ENCODE measurements at places on chromosomes 1 and 21.

GRCh38 chr1:152613511-152613910 is at the start of gene LCE3B:
TSS of gene LCE3B (plus strand) at chr1:152613811. CDS start at chr1:152613811, 0 bp downstream.
- no peak for DNase-seq

DNA sequence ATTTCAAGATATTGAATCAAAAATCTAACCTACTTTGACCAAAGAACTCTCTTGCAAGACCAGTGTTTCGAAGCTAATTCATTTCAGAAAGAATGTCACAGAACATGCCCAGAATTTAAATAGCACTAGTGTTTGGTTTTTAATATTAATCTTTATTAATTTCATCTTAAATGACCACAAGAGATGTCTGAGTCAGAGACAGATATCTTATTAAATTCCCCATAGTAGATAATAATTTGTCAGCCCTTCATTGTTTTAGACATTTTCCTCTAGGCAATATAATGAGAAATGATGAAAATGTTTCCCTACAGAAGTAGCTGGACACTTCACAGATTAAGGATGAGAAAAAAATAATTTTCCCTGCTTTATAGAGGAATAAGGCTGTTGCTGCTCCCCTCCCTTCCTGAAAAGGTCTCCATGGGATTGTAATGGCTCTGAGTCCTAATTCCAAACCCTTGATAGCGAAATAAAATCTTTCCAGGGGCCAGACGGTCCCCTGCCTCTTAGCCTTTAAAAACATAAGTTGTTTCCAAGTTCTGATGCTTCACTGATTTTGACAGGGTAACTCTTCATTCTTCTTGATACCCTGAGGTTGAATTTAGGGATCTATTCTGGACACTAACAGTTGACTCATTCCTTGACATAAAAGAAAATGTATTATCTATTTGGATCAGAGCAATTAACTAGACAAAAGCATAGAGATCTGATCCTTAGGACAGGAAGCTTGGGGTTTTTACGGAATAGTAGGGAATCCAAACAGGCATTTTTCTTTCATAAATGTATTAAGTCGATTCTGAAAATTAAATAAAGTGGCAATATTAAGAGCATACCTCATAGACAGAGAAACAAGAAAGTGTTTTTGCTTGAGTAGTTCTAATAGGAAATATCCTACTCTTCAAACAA is 820.8 kb downstream of the BRINP3 start:
- no peak for DNase-seq

DNA sequence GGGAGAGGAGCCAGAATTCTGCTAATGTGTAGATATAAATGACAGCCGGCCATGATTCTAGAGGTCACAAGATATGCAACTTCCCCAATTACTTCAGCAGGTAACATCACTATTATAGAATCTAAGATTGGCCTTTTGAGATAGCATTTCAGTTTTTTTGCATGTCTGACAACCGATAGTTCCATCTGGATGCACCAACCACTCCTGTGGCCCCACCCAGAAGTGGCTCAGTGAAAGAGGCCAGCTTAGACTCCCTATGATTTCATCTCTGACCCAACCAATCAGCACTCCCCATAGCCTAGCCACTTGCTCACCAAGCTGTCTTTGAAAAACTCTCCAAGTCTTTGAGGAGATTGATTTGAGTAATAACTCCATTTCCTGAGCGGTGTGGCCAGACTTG is 30.3 kb upstream of the NUF2 start:
- no peak for DNase-seq

- no peak for DNase-seq
These were observed 464 bp downstream of the PARK7 start for GRCh38 chr1:7962014-7962335.

DNA sequence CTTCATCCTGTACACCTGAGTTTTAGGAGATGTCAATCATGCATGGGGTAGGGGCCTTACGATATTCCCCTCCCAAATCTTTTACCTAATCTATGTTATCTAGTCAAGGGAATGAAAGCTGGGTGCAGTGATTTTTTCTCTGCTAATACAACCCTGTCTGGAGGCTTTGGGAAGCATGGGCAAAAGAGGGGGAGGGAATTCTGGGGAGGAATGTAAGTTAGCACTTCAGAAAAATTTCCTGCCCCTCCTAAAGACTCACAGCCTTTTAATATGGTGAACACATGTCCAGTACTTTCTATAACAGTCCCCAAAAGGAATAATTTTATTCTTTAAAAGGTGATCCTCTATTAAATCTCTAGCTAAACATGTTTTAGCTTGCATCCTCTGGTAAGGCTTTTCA is 25.6 kb upstream of the PRELP start:
- no peak for DNase-seq

DNA sequence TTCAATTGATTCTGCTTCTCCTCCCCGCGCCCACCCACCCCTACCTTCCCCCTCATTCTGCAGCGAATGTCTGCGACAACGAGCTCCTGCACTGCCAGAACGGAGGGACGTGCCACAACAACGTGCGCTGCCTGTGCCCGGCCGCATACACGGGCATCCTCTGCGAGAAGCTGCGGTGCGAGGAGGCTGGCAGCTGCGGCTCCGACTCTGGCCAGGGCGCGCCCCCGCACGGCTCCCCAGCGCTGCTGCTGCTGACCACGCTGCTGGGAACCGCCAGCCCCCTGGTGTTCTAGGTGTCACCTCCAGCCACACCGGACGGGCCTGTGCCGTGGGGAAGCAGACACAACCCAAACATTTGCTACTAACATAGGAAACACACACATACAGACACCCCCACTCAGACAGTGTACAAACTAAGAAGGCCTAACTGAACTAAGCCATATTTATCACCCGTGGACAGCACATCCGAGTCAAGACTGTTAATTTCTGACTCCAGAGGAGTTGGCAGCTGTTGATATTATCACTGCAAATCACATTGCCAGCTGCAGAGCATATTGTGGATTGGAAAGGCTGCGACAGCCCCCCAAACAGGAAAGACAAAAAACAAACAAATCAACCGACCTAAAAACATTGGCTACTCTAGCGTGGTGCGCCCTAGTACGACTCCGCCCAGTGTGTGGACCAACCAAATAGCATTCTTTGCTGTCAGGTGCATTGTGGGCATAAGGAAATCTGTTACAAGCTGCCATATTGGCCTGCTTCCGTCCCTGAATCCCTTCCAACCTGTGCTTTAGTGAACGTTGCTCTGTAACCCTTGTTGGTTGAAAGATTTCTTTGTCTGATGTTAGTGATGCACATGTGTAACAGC is 339.9 kb downstream of the NTNG1 start:
- DNase-seq, result no peak

DNA sequence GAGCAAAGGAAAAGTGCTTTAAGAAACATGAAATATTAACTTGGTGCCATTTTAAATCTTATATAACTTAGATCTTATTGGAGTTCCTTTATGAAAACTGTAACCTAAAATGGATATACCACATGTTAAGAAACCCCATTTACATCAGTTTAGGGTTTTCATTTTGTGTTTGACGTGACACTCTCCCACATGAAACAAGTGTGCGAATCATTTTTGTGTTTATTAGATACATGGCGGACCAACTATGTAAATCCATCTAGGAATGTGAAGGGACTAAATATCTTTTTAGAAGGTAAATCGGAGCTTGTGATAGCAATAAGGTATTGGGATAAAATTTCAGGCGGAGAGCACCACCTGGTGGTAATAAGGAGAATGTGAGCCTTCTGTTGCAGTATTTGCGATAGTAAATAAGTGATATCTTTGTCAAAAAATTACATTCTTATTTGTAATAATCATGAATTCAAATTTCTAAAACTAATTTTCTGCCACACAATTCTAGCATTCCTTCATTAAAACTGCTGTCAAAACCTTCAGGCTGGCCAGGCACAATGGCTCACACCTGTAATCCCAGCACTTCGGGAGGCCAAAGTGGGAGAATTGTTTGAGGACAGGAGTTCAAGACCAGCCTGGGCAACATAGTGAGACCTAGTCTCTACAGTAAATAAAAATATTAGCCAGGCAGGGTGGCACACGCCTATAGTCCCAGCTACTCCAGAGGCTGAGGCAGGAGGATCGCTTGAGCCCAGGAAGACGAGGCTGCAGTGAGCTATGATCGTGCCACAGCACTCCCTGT is 31.3 kb downstream of the SMAP2 start:
- no peak for DNase-seq

DNA sequence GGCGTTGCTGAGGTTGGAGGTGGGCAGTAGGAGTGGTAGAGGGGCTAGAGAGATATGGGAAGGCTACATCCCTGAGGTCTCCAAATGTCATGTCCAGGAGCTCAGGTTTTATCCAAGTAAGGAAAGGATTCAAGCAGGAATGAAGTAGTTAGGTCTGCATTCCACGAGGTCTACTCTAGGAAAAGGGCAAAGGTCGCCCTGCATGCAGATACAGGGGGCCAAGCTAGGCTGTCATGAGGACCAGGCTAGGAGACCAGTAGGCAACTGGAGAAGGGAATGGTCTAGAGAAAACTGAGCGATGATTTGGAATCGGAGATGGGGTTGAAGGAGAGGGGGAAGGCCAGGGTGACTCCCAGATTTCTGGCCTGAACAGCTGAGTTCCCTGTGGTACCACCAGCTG is 48.7 kb downstream of the IRF2BP2 start:
- no peak for DNase-seq

GRCh38 chr1:42963378-42964043 is 4.8 kb upstream of the SLC2A1 start:
- no peak for DNase-seq

- DNase-seq, result no peak
These were observed 681.7 kb upstream of the PTBP2 start for GRCh38 chr1:96039910-96040309.

GRCh38 chr1:178724376-178724727 is 692 bp upstream of the RALGPS2 start:
- no peak for DNase-seq

DNA sequence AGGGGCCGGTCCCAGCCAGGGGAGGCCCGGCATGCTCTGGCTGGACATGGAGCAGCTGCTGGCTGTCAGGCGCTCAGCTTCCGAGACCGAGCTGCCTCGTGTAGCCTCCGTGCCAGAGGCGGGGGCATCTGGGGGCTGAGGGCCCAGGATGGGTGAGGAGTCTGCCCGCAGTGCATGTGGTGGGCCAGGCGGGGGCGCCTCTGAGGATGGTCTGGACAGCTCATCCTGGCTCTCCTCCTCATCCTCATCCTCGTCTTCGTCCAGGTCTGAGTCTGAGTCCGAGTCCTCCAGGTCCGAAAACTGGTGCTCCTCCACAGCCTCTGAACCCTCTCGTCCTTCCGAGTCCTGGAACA is 28.9 kb upstream of the EDN2 start:
- no peak for DNase-seq

DNA sequence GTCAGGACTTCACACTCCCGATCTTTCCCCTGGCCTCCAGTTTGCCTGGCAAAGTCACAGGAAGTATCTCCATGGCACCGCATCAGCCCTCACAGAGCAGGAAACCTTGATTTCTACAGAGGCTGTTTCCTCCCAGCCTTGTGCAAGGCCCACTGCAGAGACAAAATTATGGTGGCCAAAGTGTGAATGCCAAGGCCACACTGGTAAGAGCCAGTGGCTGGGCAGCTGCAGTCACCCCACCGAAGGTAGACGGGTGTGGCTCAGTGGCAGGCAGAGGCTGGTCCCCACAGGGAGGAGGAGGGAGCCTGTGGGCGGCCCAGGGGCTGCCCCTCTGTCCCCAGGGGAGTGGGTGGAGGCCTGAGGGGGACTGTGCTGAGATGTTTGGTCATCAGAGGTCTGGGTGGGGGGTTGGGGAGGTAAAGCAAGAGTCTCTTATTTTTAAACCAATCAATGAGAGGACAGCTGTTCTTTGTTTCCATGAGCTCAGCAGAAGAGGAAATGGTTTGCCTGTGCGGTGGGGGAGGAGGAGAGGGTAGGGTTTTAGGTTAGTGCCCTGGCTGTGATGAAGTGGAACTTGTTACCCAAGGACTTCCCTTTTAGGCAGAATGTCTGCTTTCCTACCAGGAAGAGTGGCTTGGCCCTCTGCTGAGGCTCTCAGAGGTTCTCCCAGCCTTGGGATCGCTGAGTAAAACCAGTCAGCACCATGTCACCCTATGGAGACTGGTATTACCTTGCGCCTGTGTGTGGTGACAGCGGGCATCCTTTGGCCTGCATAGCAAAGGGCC is 18.0 kb upstream of the BTG2 start:
- peak; percentile 92 for DNase-seq

GRCh38 chr1:223628233-223629125 is 37.0 kb downstream of the CAPN8 start:
- no peak for DNase-seq

GRCh38 chr1:15723631-15724246 is 12.3 kb upstream of the SLC25A34 start:
- DNase-seq, result no peak

DNA sequence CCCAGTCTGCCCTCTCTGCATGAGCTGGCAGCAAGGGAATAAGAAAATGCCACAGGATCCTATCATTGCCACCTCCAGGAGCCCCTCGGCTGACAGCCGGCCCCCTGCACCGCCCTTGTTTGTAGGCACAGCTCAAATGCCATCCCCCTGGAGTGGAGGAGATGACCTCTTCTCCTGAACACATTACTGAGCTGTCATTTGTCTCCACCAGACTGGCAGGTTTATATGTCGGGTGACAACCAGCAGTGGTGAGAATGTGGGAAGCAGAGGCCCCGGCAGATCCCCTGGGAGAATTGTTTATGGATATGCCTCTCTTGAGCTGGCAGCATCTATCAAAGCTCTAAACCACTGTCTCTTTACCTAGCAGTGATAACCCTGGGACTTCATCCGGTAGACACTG is 135.4 kb upstream of the FMN2 start:
- DNase-seq, result no peak

DNA sequence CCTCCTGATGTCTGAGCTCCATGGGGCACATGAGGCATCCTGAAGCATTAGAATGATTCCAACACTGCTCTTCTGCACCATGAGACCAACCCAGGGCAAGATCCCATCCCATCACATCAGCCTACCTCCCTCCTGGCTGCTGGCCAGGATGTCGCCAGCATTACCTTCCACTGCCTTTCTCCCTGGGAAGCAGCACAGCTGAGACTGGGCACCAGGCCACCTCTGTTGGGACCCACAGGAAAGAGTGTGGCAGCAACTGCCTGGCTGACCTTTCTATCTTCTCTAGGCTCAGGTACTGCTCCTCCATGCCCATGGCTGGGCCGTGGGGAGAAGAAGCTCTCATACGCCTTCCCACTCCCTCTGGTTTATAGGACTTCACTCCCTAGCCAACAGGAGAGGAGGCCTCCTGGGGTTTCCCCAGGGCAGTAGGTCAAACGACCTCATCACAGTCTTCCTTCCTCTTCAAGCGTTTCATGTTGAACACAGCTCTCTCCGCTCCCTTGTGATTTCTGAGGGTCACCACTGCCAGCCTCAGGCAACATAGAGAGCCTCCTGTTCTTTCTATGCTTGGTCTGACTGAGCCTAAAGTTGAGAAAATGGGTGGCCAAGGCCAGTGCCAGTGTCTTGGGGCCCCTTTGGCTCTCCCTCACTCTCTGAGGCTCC is 11.1 kb upstream of the RASSF5 start:
- DNase-seq, result no peak

- DNase-seq, result no peak
These were observed 31.7 kb downstream of the RCSD1 start for GRCh38 chr1:167661527-167662426.

GRCh38 chr1:56370513-56370912 is 208.8 kb downstream of the PLPP3 start:
- DNase-seq, result no peak

Measured in activated naive CD4-positive, alpha-beta T cell treated with anti-CD3 and anti-CD28 coated beads, Interleukin-2, amount 50 U/mL, for 72 hours (primary cell).